ENCODE measurements at places on chromosomes 16 and 17.

GRCh38 chr16:29720703-29721102 is 25.1 kb downstream of the C16orf54 start:
- DNase-seq: no peak

DNA sequence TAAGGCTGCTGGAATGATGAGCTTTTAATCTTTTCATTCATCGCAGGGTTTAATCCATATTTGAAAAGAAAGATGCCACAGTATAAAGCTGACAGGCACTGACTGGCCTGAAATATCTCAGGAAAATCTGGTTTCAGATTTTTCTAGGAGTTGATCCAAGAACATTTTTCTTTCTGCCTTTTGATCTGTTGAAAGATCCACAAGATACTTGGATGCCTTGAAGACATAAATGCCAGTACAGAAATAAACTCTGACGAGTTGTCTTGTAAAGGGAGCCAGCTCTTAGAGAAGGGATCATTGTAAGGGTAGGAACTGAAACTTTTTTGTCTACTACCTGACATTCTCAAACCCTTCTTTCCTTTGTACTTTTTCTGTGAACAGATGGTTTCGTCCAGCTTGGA is 25.4 kb upstream of the KRT20 start:
- DNase-seq: peak; percentile 72

GRCh38 chr17:69348429-69348828 is 21.5 kb upstream of the ABCA5 start:
- no peak for DNase-seq

GRCh38 chr17:37359682-37360188 is 16.1 kb upstream of the C17orf78 start:
- DNase-seq: no peak

DNA sequence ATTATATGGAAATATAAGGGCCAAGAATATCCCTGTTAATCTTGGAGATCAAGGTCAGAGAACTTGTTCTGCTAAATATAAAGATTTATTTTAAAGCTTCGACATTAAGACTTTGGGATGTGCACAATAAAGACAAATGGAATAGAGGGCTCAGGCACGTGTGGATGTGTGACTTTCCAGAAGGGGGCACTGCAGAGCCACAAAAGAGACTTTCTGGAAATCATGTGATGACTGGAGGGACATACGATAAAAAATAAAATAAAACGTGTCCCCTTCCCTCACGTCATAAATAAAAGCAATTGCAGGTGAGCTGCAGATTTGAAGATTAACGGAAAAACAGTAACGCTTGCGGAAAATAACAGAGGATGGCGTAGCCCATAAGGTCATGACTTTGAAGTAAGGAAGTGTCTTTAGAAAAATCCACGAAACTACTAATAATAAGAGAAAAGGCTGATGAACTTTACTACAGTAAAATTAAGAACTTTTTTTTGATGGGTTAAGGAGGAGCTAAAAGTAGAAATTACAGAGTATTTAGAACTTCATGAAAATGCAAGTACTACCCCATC is 9.4 kb upstream of the ENGASE start:
- no peak for DNase-seq

- no peak for DNase-seq
These were observed 119.2 kb downstream of the METRNL start for GRCh38 chr17:83198366-83199341.

GRCh38 chr17:66989579-66989978 is 25.1 kb downstream of the CACNG4 start:
- no peak for DNase-seq

DNA sequence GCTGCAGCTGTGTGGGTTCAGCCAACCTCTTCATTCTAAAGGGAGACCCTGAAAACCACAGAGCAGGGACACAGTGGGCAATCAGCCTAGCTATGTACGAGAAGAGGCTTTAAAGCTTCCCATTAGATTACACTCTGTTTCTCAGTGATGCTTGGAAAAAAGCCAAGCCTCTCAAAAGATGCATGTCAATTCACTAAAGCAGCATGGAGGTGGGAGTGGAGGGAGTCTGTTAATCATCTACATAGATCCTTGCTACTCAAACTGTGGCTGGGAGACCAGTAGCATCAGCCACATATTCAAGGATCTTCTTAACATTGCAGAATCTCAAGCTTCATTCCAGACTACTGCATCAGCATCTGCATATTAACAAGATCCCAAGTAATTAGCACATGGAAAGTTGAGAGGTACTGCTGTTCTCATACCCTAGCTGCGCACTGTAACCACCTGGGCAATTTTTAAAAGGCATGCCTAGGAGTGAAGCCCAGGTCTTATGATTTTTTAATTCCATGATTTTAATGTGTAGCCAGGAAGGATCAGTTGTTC is 305.9 kb downstream of the PMP22 start:
- DNase-seq: no peak

DNA sequence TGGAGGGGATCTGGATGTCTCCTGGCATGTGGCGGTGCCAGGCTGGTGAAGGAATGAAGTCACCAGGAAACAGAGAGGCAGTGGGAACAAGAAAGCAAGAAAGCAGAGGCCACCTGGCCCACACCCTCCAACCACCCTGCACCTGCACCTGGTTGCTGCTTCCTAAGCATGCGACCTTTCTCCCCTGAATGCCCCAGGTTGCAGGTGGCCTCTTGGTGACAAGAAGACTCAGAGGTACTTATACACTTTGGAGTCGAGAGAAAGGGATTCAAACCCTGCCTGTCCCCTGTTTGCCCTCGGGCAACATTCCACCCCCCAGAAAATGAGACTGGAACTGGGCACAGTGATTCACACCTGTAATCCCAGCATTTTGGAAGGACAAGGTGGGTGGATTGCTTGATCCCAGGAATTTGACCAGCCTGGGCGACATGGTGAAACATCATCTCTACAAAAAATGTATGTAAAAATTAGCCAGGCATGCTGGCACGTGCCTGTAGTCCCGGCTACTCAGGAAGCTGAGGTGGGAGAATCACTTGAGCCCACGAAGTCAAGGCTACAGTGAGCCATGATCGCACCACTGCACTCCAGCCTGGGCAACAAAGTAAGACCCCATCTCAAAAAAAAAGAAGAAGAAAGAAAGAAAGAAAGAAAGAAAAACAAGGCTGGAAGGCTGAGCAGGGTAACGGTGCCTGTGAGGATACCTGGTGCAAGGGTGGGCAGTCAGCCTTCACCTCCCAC is 34.6 kb upstream of the TNRC6C start:
- DNase-seq: no peak

GRCh38 chr16:11480634-11481033 is 106.1 kb downstream of the LITAF start:
- DNase-seq: no peak

GRCh38 chr17:32542186-32542585 is 55.4 kb downstream of the CDK5R1 start:
- no peak for DNase-seq

DNA sequence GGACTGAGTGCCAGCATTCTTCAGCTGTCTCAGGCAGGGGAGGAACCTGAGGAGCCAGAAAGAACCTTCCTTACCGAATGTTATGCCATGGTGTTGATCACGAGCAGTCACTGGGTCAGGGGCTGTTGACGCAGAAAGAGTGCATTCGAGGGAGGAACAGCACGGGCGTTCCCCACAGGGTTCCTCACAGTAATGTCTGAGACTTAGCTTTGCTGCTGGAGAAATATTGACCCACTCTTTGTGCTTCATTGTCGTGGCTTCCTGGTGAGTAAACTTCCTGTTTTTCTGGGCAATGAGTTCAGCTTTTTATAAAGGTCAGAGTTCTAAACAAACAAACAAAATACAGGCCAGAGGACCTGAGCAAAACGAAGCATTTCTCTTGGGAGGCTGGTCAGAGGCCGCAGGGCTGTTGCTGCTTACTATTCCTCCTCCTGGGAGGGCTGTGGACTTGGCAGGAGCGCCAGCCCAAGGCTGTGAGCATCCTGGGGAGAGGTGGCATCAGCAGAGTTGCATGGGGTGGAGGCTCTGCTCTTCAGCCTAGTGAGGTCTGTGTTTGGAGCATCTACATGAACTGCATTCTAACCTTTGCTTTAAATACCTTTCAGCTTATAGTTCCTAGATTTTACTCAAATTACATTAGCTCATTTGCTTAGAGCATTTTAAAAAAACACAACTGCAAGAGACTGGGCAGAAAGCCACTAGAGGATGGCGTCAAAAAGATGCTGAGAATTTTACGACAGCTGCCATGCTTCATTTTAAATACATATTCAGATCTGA is 143.1 kb upstream of the CACNG5 start:
- peak; percentile 25 for DNase-seq

GRCh38 chr17:80729761-80730160 is 185.1 kb downstream of the RPTOR start:
- DNase-seq: no peak

- DNase-seq: no peak
These were observed 12.7 kb downstream of the ENDOV start for GRCh38 chr17:80427366-80428282.

DNA sequence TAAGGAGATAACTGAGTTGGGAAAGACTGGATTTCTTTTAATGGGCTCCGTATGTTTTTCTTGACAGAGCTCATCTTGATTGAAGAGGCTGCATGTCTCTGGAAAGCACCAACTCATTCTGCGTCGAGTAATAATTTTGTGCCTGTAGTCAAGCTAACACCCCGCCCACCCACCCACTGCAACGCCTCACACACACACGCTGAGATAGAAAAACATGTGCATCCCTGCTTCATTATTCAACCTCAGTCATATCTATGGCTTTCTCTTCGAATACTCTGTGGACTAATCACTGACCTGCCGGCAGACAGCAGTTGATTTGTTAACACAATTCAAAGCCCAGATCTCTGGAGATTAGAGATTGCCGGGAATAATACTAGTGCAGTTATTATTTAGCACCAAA is 220.2 kb upstream of the TOM1L1 start:
- DNase-seq: no peak

DNA sequence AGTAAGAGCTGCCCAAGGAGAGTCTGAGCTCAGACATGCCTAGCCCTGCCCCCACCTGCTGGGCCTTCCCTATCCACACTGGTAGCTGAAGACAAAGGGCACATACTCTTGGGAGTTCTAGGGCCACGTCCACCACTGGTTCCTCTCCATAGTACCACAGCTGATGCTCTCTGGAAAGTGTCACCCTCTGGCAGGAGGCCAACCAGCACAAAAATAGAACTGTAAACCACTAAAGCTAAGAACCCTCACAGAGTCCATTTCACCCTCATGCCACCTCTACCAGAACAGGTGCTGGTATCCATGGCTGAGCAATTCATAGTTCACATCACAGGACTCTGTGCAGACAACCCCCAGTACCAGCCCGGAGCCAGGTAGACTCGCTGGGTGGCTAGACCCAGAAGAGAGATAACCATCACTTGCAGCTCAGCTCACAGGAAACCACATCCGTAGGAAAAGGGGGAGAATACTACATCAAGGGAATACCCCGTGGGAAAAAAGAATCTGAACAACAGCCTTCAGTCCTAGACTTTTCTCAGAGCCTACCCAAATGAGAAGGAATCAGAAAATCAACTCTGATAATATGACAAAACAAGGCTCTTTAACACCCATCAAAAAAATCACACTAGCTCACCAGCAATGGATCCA is 115.3 kb downstream of the CEP112 start:
- DNase-seq: no peak

DNA sequence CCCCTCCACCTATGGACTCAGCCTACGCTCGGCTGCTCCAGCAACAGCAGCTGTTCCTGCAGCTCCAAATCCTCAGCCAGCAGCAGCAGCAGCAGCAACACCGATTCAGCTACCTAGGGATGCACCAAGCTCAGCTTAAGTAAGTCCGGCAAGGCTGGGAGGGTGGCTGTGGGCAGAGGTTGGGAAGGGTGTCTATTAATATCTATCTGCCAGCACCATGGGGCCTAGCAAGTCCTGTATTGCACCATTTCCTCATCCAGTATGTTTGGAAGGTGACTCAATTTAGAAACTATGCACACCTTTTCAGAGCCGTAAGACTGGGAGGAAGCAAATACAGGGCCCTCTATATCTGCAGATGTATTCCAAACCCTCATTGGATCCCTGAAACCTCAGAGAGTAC is 45.0 kb upstream of the ARHGAP44 start:
- DNase-seq: no peak

GRCh38 chr16:66036793-66037715 is 329.4 kb upstream of the CDH5 start:
- DNase-seq: peak; percentile 53

DNA sequence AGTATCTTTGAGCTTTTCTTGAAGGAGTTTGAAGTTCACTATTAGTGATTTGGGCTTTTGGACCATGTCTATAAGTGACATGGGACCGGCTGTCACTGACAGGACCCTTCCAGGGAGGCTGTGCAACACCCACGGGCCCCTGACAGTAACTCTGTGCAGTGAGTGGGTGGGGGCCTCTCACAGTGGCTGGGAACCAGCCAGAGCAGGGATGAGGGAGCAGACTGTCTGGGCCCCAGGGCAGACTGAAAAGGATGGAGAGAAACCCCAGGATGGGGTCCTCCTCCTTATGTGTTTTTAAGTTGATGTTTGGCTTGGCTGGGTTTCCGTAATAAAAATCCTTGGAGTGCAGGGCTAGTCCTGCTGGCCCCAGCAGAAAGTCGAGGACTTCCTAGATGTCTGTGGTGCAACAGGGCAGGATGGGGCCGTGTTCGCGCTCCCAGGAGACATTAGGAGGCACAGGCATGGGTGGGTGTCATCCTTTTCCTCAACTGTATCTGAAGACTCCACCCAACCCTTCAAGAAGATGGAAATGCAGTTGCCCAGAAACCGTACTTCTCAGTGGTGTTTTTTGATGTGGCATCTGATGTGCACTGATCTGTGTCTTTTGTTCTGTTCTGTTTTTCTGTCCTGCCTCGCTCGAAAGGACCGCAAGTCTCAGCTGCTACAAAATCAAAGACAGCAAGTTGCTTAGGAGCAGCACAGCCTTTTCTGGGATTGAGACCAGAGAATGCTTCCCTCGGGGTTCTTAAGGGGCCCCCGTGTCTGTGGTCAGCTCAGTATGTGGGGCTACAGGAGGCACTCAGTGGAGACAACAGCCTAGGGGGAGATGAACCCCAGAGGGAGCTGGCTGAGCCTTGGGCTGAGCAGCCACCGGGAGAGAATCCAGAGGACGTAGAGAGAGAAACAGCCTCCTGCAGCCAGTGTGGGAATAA is 24.2 kb downstream of the PLD6 start:
- DNase-seq: no peak

DNA sequence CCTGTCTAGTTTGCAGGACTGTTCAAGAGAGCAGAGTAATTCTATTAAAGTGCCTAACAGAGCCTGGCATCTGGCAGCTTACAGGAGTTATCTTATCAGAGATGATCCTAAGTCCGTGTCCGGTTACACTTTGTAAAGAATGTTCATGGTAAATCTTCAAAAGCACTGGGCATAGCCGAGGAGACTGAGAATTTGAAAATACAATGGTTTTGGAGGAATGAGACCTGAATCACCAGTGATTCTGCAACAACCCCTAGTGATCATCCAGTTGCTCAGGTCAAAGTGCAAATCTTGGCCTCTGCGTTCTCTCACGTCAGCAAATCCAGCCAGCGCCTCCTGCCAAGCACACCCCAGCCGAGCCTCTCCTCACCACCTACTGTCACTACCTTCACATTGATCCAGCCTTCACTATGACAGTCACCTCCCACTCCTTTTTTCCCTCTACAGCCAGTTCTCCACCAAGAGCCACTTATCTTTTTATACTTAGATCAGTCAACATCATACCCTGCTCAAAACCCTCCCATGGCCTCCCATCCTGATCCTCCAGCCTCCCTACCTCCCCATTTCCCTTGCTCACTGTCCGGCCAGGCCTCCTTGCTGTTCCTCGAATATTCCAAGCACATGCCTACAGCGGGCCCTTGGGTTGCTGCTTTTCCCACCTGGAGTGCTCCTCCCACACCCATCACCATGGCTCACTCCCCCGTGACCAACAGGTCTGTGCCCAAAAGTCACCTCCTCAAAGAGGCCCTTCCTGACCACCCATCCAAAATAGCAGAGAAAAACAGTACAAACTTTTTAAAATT is 57.4 kb upstream of the ERN1 start:
- no peak for DNase-seq

Measured in skeletal muscle cell (primary cell).